ENCODE measurements at places on chromosomes 5 and 9. TPM values are rescaled to one million over a fixed set of nuclear protein-coding genes. Genes with fewer than 3 reads are reported as not detected.

Gene CDC42SE2
- 103 TPM for total RNA-seq

Gene LURAP1L
- not detected for total RNA-seq

- no peak for DNase-seq
Observed at GRCh38 chr9:22031655-22032411, 22.7 kb upstream of the CDKN2B start.

GRCh38 chr5:9847631-9848030, 217.5 kb upstream of the TAS2R1 start:
- DNase-seq, result no peak

DNA sequence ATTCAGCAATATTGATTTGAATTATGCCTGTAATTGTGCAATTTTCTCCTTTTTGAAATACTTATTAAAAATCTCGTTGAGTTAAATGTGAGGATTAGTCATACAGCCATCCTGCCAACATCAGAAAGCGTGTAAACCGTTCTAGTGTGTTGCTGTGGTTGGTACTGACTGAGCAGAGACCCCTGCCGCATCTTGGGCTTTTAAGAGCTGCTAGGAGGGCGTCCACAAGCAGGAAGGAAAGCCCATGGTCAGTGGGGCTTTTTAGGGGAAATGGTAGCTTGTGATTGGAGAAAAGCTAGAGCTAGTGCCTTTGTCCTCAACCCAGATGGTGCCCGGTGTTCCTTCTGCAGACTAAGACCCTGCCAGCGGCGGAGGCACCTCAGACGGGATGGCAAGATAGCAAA, 1.3 kb downstream of the SDHA start:
- peak; percentile 32 for DNase-seq

DNA sequence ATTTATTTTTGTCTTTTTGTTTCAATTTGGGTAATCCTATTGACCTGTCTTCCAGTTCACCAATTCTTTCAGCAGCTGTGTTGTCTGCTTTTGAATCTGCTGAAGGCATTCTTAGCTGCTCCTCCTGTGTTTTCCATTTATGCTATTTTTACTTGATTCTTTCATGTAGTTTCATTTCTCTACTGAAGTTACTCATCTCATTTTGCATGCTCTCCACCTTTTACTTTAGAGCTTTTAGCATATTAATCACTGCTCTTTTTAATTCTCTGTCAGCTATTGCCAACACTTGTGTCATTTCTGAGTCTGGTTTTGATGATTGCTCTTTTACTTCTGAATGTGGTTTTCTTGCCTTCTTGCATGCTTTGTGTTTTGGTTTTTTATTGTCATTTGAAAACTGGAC, 496.0 kb upstream of the CLINT1 start:
- no peak for DNase-seq

GRCh38 chr9:9412241-9412640, 1200.6 kb downstream of the PTPRD start:
- no peak for DNase-seq

All from activated CD4-positive, alpha-beta memory T cell treated with anti-CD3 and anti-CD28 coated beads for 36 hours (primary cell).